Activated T-helper 17 cell treated with anti-CD3 and anti-CD28 coated beads, Interleukin-2, amount 50 U/mL, for 72 hours (primary cell): ENCODE measurements at places on chromosomes 1 and 21.
A peak's percentile ranks its signal among the peaks of the same experiment; 100 is the strongest.

GRCh38 chr1:53603431-53603830, 135.5 kb downstream of the GLIS1 start:
- H3K4me1 ChIP-seq, result no peaks in the 10 kb centered on the region
- no peak for ATAC-seq
- H3K27ac ChIP-seq, result no peak overlapping the region
- no peak overlapping the region for H3K4me3 ChIP-seq

DNA sequence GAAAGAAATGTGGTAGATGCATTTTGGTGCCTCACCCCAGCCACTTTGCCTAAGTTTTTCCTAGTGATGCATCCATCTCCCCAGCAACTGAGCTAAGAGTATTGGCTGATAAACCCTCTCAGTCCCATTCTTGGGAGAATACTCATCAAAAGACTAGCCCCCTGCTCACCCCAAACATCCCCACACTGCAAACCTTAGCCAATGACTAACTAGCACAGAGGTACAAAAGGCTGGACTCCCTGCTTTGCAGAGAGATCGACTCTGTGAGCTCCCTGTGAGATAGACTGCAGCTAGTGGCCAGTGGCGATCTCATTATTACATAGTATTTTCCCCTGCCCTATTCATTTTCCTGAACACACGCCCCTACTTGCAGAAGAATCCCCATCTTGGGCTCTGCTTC, 155.3 kb downstream of the HHIPL2 start:
- H3K27ac ChIP-seq, result no peak overlapping the region
- peaks cover 5% of the 10 kb centered on the region for H3K4me1 ChIP-seq
- no peak for ATAC-seq
- H3K4me3 ChIP-seq, result no peak overlapping the region
- no peaks in the 10 kb centered on the region for H3K27me3 ChIP-seq

- peaks cover 11% of the 10 kb centered on the region for H3K27me3 ChIP-seq
- H3K36me3 ChIP-seq, result no peaks in the 10 kb centered on the region
- H3K27ac ChIP-seq, result no peak overlapping the region
- no peak for ATAC-seq
Observed at GRCh38 chr1:158800526-158800925, 19.5 kb upstream of the OR6N2 start.

GRCh38 chr1:152111515-152111968, 3.7 kb downstream of the TCHH start:
- no peaks in the 10 kb centered on the region for H3K4me1 ChIP-seq
- no peak overlapping the region for H3K4me3 ChIP-seq
- peaks cover 4% of the 10 kb centered on the region for H3K27me3 ChIP-seq
- no peak overlapping the region for H3K27ac ChIP-seq
- H3K36me3 ChIP-seq, result peaks cover 8% of the 10 kb centered on the region
- peak; percentile 29 for ATAC-seq

GRCh38 chr1:26799479-26800142, 11.9 kb downstream of the PIGV start:
- H3K4me3 ChIP-seq, result peak overlapping the region; percentile 70
- H3K36me3 ChIP-seq, result peaks cover 42% of the 10 kb centered on the region
- ATAC-seq, result peak; percentile 90
- peaks cover 36% of the 10 kb centered on the region for H3K4me1 ChIP-seq
- peak overlapping the region; percentile 86 for H3K27ac ChIP-seq

DNA sequence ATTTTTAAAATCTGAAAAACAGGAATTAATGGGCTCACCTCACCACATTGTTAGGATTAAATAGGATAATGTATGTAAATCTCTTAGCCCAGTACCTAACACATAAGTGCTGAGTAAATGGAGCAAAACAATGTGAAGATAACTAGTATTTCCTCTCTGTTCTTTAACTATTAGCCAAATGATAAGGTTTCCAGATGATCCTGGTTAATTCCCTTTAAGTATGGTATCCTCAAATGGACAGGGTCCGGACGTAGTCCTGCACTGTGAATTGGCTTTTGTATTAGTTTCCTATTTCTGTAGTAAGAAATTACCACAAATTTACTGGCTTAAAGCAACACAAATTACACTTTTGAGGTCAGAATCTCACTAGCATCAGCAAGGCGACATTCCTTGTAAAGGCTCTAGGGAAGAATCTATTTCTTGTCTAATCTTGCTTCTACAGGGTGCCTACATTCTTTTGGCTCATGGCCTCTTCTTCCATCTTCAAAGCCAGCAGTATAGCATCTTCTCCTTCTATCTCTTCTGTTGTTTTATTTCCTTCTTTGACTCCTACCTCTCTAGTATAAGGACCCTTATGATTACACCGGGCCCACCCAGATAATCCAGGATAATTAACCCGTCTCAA, 17.1 kb downstream of the SCAF4 start:
- H3K4me1 ChIP-seq, result peaks cover 44% of the 10 kb centered on the region
- H3K27me3 ChIP-seq, result no peaks in the 10 kb centered on the region
- no peak for ATAC-seq
- H3K4me3 ChIP-seq, result peak overlapping the region; percentile 66
- H3K27ac ChIP-seq, result peak overlapping the region; percentile 92
- peaks cover 7% of the 10 kb centered on the region for H3K36me3 ChIP-seq

DNA sequence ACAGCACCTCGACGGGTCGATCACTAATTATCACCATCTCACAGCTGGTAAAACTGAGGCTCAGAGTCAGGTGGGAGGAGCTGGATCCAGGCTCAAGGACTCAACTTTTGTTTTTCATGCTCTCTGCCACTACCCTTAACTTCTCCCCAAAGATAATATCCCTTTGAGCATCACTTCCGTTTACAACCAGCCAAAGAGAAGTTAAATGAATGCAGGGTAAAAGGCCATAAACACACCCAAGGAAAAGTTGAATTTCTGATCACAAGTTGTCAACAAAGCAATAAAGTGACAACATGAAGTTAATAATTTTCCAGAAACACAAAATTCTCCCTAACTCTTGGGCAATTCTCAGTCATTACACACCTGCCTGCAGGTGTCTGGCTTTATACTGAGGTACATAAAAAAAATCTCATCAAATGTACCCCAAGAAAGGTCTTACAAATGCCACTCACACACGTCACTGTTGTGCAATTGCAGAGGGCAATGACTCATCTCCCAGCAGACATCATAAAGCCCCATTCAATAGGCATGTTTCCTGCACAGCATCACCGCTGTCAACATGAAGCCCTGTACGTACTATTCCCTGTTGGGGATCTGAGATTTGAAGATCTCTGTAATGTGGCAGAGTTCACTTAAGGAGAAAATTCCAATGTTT, 3.4 kb downstream of the OR2T11 start:
- H3K4me3 ChIP-seq, result no peak overlapping the region
- H3K4me1 ChIP-seq, result no peaks in the 10 kb centered on the region
- no peak overlapping the region for H3K27ac ChIP-seq
- ATAC-seq, result no peak

- no peak overlapping the region for H3K4me3 ChIP-seq
- no peak for ATAC-seq
- no peaks in the 10 kb centered on the region for H3K36me3 ChIP-seq
- no peak overlapping the region for H3K27ac ChIP-seq
- no peaks in the 10 kb centered on the region for H3K4me1 ChIP-seq
- peaks cover 12% of the 10 kb centered on the region for H3K27me3 ChIP-seq
Observed at GRCh38 chr21:14284481-14284880, 68.5 kb downstream of the RBM11 start.

DNA sequence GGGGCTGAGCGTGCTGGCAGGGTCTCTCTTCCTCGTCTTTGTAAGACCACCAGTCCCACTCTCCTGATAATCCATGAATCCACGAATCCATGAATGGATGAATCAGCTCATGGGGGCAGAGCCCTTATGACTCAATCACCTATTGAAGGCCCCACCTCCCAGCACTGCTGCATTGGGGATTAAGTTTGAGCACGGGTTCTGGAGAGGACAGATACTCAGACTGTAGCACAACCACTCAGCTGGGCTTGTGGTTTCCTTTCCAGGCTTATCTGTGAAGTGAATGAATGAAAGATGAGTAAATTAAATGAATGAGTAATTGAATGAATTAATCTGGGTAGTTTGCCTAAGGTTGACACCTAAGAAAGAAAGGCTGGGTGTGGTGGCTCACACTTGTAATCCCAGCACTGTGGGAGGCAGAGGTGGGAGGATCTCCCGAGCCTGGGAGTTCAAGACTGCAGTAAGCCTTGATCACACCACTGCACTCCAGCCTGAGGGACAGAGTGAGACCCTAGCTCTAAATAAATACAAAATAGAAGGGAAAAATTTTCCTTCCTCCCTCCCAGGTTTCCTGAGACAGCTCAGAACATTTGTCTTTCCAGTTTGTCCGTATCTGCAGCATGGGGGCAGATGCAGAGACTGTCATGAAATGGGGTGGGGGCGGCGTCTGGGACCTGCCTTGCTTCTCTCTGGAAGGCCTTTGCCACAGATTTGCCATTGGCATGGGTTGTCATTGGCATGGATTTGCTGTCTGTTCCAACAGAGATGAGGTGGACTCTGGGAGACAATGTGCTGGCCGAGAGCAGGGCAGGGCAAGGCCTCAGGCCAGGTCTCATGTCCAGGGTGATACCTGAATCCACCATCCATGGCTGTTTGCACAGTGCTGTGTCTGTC, 187.7 kb upstream of the C1orf174 start:
- H3K4me1 ChIP-seq, result no peaks in the 10 kb centered on the region
- peaks cover 11% of the 10 kb centered on the region for H3K27me3 ChIP-seq
- peak; percentile 73 for ATAC-seq
- H3K4me3 ChIP-seq, result no peak overlapping the region
- no peaks in the 10 kb centered on the region for H3K36me3 ChIP-seq

DNA sequence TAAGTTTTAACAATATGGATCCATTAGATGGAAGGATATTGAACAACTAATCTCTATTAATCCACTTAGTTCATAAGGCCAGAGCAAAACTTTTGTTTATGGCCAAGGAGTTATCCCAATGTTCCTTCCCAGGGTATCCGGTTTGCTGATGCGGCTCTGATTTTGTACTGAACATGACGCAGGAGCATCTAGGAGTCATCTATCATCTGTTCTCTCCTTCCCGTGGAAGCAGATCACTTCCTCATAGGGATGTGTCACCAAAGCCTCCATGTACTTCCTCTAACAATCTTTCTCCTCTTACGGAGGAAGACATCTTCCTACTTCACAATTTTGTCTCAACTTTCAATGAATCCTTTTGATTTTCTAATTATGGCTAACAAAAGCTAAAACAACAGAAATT, 206.6 kb downstream of the APP start:
- H3K4me3 ChIP-seq, result no peak overlapping the region
- H3K36me3 ChIP-seq, result peaks cover 19% of the 10 kb centered on the region
- no peak for ATAC-seq
- no peak overlapping the region for H3K27ac ChIP-seq

- no peaks in the 10 kb centered on the region for H3K36me3 ChIP-seq
- H3K27ac ChIP-seq, result no peak overlapping the region
- H3K4me3 ChIP-seq, result no peak overlapping the region
- ATAC-seq, result no peak
Observed at GRCh38 chr1:68328490-68328889, 96.2 kb upstream of the WLS start.

DNA sequence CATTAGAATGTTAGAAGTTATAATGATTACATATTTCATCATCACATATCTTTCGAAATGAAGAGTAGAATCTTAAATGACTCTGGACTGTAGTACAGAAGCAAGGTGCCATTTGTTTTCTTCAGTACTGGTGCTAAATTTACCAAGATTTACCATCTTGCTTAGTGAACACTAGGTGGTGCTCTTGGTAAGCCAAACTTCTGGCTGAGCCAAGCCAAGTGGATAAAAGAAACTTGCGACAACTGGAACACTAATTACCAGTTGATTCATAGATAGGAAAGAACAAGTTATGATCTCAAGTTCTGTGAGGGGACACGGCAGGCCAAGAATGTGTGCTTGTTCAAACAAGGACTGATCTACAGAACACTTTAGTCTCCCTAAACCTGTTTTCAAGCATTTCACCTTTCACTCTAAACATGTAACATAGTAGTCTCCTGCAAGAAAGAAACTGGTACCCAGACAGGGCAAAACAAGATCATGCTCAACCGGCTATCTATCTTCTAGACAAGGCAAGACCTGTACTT, 19.8 kb downstream of the SPRTN start:
- peaks cover 7% of the 10 kb centered on the region for H3K4me1 ChIP-seq
- peak; percentile 85 for ATAC-seq
- H3K27ac ChIP-seq, result no peak overlapping the region
- H3K36me3 ChIP-seq, result peaks cover 38% of the 10 kb centered on the region
- no peaks in the 10 kb centered on the region for H3K27me3 ChIP-seq

DNA sequence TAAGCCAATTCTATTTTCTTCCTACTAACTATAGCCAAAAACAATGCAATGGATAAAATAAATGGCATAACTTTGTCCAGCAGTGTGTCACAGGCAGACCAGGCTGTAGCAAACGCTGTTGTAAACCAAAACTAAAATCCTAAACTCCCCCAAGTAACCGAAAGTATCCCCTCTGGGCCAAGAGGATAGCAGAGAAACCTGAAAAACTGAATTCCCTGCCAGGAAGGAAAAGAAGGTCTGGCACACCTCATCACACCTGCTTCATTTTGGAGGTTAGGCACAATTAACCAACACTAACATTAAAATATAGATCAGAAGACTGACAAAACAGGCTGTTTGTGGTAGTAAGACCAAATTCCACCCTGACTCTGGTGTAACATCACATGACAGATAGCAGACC, 356.8 kb upstream of the C1orf87 start:
- no peak for ATAC-seq
- H3K4me3 ChIP-seq, result no peak overlapping the region
- H3K36me3 ChIP-seq, result no peaks in the 10 kb centered on the region
- H3K27me3 ChIP-seq, result peaks cover 7% of the 10 kb centered on the region
- H3K4me1 ChIP-seq, result no peaks in the 10 kb centered on the region
- no peak overlapping the region for H3K27ac ChIP-seq

DNA sequence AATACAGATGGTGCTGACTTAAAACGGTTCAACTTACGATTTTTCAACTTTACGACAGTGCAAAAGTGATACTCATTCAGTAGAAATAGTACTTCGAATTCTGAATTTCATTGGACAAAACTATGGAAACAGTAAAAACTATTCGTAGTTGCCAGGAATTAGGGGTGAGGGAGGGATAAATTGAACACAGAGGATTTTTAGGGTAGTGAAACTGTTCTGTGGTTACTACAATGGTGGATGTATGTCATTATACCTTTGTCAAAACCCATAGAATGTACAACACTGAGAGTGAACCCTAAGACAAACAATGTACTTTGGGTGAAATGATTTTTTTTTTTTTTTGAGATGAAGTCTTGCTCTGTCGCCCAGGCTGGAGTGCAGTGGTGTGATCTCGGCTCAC, 7.5 kb downstream of the DDR2 start:
- peaks cover 10% of the 10 kb centered on the region for H3K27me3 ChIP-seq
- H3K4me1 ChIP-seq, result no peaks in the 10 kb centered on the region
- no peak overlapping the region for H3K4me3 ChIP-seq
- no peak for ATAC-seq
- H3K36me3 ChIP-seq, result no peaks in the 10 kb centered on the region

DNA sequence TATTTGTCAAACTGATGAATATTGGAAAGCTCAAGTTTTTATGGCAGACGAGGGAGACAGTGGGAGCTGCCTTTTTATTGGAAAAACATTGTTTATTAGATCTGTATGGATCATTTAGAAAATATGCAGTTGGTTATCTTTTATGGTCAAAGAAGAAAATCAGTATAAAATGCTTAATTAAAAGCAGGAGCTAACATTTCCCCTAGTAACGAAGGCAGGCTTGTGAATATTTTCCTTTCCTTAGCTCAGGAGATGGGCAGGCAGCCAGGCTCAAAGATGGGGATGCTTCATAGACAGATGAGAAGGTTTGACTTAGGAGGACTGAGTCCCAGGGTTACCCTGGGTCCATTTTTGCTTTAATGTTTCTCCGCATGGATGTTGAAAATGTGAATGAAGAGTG, 26.0 kb downstream of the ROR1 start:
- ATAC-seq, result no peak
- peaks cover 8% of the 10 kb centered on the region for H3K27me3 ChIP-seq
- H3K4me3 ChIP-seq, result no peak overlapping the region
- no peaks in the 10 kb centered on the region for H3K36me3 ChIP-seq
- H3K27ac ChIP-seq, result no peak overlapping the region

GRCh38 chr1:32055416-32055815, 17.3 kb upstream of the TMEM39B start:
- no peak overlapping the region for H3K4me3 ChIP-seq
- no peak overlapping the region for H3K27ac ChIP-seq
- peaks cover 6% of the 10 kb centered on the region for H3K4me1 ChIP-seq
